NCI-H1694 (cell line): ENCODE measurements at places on chromosomes 2 and 18.

- no peak for DNase-seq
These were observed 12.5 kb downstream of the GLS start for GRCh38 chr2:190893157-190893556.

DNA sequence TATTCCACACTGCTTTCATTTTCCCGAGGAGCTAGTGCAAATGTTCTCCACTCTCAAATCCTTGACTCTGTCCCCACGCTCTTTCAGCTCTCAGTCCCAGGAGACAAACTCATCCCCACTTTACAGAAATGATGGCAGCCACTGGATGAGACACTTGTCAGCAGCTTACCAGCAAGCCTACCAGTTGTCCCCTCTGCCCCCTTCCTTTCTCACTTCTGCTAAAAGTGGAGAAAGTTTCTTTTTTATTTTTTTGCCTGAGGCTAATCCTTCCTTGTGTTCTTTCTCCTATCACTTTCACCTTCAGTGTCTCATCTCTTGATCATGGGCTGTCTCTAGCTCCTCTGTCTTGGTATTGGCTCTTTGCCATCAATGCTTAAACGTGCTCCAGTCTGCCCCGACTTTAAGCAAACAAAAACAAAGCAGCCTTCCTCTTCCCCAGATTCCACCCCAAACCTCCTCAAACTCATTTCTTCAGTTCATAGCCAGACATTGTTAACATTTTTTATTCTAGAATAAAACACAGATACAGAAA, 64.5 kb downstream of the TTC32 start:
- no peak for DNase-seq

DNA sequence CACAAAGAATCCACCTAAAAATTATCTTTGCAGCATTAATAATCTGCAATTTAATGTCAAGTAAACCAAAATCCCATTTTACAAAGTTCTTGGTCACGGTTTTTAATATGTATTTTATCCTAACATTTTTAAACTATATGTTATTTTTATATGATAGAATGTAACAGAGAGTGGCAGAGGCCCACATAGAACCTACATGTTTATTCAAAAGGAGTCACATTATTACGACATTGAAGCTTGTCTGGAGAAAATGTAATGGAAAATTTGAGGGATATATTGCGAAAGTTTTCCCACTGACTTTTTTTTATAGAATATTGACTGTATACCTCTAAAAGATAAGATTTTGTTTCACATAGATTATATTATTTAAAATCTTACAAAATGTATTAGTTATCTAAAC, 89.7 kb upstream of the COL3A1 start:
- DNase-seq, result no peak

- no peak for DNase-seq
These were observed 25.2 kb downstream of the SPRED2 start for GRCh38 chr2:65407240-65407639.

DNA sequence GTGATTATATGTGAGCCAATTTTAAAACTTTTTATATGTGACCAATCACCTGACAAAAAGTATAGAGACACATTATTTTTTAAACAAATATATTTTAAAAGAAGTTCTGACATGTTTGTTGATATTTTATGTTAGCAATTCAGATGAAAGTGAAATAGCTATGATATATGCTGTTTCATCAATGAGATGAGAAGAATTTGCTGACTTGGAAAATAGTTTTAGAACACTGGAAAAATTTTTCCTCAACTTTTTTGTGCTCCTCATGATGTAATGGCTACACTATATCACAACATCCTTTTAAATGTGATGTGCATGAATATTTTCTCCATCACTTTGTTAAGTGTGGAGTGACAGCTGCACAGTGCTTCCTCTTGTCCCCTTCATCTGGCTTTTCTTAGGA, 434.0 kb downstream of the PLCL1 start:
- DNase-seq, result no peak

DNA sequence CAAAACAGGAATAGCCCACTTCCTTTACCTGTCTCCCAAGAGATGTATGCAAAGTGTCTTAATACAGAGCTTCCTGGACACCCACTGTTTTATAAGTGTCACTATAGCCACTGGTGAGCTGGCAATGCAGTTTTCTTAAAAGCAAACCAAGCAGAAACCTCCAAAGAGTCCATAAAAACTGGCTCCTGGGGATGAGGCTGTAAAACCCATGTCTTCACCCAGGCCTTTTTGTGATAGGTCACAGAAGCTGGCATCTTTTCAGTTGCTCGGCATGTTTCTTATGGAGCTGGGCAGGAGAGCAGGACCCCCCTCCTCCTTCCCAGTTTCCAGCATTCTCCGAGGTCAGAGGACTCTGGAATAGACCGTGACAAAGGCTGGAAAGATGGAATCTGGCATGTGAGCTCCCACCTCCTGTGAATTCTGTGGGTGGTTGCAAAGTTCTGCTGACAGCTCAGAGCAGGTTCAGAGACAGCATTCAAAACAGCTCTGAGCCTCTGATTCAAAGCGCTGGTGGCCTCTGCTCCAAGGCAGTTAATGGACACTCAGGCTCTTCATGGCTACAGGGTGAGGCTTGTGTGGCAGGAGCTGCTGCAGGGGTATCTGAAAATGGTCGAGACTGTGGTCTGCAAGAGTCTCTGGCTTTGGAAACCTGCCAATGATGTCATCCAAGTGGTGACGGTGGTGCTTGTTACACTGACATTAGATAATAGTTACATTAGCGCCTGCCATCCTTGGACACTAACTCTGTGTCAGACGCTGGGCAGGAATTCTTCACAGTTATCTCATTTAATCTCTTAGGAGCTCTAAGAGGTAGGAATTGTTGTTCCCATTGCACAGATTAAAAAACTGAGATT, 283.4 kb downstream of the CLIP4 start:
- no peak for DNase-seq

DNA sequence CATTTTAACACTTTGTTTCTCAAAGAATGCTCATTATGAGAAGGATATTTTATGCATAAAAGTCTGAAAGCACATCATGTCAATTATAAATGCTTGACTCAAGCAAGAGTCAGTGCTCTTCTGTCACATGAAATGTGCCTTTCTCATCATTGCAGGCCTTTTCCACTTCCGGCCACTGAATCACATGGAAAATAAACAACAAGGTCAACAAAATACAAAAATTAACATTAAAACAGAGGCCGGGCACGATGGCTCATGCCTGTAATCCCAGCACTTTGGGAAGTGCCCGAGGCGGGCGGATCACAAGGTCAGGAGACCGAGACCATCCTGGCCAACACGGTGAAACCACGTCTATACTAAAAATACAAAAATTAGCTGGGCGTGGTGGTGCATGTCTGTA, 480.6 kb downstream of the SPAG16 start:
- no peak for DNase-seq

DNA sequence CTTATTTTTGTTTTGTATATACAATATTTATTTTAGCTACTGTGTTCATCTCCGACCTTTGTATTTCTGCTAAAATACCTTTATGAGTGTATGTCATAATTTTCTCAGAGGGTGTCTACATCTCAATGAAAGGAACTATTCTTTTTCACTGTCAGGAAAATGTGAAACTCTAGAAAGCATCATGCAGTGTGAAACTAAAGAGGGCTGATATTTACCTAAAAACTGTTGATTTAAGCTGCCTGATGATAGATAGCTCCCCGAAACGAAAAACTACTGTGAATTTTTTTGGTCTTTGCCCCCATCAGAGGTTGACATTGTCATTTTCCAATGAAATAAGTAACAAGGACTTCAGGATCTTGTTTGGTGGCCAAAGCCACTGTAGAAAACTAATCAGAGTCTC, 38.8 kb downstream of the TMEM178A start:
- no peak for DNase-seq

GRCh38 chr2:214536625-214537024, 125.8 kb downstream of the VWC2L start:
- DNase-seq, result no peak

GRCh38 chr18:46247942-46248341, 143.8 kb downstream of the HAUS1 start:
- DNase-seq, result no peak

DNA sequence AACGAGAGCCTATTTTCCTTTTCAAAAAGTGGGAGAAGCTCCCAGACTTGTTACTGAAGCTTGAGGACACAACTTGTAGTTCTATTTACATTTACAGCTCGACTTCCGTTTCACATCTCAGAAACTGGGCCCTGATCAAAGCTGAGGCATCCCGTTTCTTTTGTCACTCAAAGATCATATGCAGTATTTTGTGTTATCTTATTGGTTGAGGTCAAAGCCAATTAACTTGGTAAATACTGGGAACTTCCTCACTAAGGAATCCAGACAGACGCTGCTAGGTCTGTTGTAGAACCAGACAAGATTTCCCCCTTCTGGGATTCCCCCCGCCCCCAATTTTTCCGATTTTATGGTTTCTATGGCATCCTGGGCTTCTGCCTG, 50.3 kb downstream of the TSN start:
- DNase-seq, result no peak

DNA sequence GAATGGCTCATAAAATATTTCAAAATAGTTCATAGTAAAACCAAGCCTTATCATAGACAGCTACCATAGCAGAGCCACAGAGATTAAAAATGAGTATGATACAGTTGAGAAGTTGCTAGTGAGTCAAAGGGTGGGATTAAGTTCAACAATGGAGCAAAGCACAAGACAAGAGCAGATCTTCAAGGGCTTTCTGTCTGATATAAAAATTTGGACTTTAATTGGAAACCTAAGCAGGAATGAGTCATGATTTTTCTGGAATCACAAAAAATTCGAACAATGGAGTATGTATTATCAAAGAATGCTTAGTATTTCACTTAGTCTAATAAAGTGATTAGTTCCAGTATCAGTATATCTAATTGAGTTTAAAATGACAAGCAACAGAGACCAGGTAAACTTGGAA, 487.3 kb upstream of the NETO1 start:
- no peak for DNase-seq

GRCh38 chr2:190964170-190964795, 49.7 kb downstream of the STAT1 start:
- DNase-seq, result no peak

- DNase-seq, result no peak
These were observed 32.4 kb upstream of the SNED1 start for GRCh38 chr2:240965905-240966456.

GRCh38 chr2:174023591-174024523, 58.7 kb upstream of the SP3 start:
- DNase-seq, result peak; percentile 88

- no peak for DNase-seq
These were observed 17.1 kb downstream of the PXDN start for GRCh38 chr2:1727101-1727771.

DNA sequence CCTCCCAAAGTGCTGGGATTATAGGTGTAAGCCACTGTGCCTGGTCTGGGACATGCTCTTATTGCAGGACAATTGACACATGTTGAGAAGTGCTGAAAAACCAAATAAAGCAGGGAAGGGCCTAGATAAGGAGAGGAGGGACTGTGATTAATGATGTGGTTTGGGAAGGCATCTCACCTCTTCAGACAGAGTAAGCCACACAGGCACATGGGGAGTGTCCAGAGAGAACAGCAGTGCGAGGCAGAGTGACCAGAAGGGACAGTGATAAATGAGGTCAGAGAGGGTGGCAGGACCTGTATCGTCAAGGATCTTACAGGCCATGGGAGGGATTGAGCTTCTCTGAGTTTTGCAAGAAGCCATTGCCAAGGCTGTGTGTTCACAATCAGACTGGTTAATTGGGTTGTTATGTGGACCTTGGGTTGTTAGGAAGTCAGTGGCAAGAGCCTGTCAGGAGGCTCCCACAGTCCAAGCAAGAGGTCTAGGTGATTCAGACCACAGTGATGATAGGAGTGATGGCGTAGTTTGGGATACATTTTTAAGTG, 58.5 kb downstream of the EIF5B start:
- DNase-seq, result no peak

DNA sequence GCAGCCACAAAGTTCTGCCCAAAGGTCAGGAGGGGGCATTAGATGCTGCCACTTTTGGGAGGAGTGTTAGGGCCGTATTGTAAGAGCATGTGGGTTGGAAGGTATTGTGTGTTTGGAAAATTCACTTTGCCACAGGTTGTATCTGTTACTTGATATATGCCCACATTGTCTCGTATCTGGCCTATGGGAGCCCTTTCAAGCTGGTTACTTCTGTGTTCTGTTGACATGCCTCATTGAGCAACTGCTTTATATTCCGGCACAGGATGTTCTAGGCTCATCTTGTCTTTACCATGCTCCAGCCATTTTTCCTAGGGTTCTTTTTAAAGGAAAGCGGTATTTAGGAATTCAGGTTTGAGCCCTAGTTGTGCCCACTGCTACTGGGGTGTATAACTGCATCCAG, 6.0 kb downstream of the ADNP2 start:
- DNase-seq, result no peak

DNA sequence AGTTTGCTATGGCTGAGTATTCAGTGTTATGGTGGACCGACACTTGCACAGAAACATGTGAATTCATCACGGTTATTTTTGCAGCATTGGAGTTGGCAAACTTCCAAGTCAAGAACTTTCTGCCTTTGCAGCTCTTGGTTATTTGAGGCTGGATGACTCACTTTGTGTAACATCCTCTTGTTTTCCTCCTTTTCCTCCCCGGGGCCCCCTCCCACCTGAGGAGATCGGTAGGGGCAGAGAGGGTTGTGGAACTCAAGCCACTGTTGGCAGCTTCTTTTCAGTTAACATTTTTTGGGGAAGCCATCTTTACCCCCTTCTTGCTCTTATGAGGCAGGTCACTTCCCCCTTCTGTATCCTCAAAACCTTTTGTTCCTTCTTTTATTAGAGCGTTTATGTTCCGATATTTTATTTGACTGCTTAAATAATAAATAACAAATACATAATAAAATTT, 48.6 kb downstream of the DDX1 start:
- DNase-seq, result no peak

DNA sequence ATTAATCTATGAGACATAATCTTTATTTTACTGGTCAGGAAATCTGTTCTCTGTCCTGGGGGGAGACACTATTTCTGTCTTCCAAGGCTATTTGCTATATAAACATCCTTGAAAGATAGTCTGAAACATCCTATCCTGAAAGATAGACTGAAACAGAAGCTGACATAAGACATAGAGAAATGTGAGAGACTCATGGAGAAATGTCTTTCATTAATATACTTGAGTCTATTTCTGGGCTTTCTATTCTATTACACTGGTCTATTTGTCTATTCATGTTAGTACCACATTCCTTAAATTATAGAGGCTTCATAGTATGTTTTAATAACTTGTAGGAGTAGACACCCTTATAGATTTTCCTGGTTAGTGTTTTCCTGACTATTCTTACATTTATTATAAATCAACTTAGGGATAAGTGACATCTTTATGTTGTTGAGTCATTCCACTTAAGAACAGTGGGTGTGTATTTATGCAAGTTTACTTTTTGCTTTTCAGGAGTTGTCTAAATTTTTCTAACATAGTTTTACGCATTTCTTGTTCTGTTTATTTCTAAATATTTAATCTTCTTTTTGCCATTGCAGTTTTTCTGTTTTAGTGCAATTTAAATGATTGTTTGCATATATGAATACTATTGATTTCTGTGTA, 244.9 kb upstream of the ZSWIM2 start:
- no peak for DNase-seq
